ENCODE measurements at places on chromosomes 1 and 21. TPM values are rescaled to one million over a fixed set of nuclear protein-coding genes. Genes with fewer than 3 reads are reported as not detected.

Gene GPR37L1
- total RNA-seq, result not detected

Gene EDN2
- not detected for total RNA-seq

Gene ROR1
- 0.38 TPM for total RNA-seq

Gene USH2A
- not detected for total RNA-seq

Gene RHD
- not detected for total RNA-seq

Gene RNPC3
- 13.0 TPM for total RNA-seq

Gene AHCTF1
- total RNA-seq, result 51.7 TPM

Gene MCOLN2
- total RNA-seq, result 54.8 TPM

Gene C1orf87
- total RNA-seq, result not detected

Gene SLAMF6
- 26.6 TPM for total RNA-seq

Gene PTTG1IP
- total RNA-seq, result 37.6 TPM

Gene DIP2A
- total RNA-seq, result 19.5 TPM

Gene RXFP4
- not detected for total RNA-seq

Gene LAX1
- 20.4 TPM for total RNA-seq
